ENCODE measurements at places on chromosomes 4 and X.

DNA sequence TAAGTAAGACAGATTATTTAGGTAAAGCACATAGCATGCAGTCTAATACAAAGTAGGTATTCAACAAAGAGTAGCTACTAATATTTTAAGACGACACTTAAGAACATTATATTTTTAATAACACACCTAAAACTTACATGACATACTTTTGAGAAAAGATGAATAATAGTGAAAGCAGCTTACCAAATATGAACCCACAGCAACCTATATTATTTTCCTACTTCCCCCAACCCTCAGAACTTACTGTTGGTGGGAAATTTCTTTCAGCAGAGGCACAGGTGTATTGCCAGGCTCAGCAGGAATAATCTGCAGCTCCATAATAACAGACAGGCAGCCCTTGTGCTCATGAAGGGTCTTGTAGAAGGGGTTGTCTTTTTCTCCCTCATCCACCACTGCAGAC lies 498.9 kb downstream of the GLUD2 start:
- DNase-seq: no peak

GRCh38 chr4:48909697-48910096 lies 3.1 kb upstream of the OCIAD2 start:
- DNase-seq: peak; percentile 35

DNA sequence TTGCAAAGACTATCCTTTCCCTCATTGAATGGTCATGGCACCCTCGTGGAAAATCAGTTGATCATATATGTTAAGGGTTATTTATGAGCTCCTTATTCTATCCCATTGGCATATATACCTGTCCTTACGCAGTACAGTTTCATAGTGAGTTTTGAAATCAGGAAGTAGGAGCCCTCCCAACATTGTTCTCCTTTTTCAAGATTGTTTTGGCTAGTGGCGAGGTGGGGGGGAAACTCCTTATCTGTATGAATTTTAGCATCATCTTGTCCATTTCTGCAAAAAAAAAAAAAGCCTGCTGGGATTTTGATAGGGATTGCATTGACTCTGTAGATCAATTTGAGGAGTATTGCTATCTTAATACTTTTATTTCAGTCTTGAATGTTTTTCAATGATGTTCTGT lies 2.5 kb upstream of the USP9X start:
- DNase-seq: no peak

DNA sequence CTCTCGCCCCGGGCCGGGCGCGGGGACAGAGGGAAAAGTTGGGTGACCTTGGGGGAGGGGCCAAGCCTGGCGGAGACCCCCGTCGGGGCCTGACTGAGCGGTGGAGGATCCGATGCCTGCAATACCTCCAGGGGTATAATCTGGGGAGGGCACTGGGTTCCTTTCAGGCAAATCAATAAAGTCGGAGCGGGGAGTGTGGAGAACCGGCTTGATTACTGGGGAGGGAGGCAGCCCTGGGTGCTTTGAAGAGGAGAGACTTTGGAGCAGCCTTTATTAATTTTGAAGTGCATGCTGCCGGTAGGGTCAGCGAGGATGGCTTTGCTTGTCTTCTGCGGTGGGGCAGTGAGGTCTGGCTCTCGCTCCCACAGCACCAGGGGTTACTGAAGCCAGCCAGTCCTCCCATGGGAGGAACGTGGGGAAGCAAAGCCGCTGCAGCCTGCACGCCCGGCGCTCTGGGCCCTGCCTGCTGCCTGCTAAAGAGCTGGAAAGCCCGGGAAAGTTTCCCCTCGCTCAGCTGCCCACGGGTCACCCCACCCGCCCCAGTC lies 403 bp upstream of the LGI2 start:
- peak; percentile 1 for DNase-seq

- no peak for DNase-seq
Observed at GRCh38 chr4:21806991-21807390, 141.6 kb downstream of the KCNIP4 start.

GRCh38 chrX:1167466-1167865 lies 45.0 kb downstream of the CRLF2 start:
- no peak for DNase-seq

GRCh38 chrX:44344194-44344593 lies 722 bp upstream of the EFHC2 start:
- peak; percentile 9 for DNase-seq

DNA sequence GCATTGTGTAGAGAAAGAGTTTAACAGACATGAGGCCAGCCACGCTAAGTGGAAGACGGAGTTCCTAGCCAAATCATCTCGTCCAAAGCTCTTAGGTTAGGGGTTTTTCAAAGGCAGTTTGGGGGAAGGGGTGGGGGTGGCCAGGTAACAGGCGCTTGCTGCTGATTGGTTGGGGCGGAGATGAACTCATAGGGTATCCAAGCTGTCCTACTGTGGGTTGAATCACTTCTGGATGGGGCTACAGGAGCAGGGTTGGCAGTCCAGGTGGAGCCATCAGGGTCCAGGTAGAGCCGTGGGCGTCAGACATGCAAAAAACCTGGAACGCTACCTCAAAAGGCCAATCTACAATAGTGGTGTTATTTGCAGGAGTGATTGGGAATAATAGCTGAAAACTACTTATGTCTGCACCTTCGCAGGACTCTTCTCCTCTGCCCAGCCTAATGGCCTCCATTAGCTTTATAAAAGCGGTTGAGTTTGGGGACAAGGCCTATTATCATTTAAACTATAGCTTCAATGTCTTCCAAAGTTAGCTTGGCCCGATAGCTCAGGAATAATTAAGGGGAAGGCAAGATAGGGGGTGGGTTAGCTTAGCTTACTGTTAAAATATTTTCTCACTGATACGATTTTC lies 579.6 kb downstream of the NLGN4X start:
- no peak for DNase-seq

DNA sequence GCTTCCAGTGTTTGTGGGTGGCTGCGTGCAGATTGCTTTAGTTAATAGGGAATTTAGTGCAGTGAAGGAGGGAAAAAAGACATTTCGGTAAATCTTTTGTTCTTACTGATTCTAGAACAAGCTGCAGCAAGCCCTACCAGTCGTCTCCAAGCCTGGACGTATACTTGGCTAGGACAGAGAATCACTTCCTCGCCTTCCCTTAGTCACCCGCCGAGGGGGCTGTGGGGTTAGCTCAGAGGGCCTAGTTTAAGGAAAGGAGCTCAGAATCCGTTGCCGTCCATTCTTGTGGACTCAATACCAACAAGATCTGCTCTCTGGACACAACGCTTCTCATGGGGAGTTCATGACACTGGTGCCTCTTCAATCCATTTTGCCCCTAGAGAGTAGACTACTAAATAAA lies 36.3 kb upstream of the FAT1 start:
- no peak for DNase-seq

DNA sequence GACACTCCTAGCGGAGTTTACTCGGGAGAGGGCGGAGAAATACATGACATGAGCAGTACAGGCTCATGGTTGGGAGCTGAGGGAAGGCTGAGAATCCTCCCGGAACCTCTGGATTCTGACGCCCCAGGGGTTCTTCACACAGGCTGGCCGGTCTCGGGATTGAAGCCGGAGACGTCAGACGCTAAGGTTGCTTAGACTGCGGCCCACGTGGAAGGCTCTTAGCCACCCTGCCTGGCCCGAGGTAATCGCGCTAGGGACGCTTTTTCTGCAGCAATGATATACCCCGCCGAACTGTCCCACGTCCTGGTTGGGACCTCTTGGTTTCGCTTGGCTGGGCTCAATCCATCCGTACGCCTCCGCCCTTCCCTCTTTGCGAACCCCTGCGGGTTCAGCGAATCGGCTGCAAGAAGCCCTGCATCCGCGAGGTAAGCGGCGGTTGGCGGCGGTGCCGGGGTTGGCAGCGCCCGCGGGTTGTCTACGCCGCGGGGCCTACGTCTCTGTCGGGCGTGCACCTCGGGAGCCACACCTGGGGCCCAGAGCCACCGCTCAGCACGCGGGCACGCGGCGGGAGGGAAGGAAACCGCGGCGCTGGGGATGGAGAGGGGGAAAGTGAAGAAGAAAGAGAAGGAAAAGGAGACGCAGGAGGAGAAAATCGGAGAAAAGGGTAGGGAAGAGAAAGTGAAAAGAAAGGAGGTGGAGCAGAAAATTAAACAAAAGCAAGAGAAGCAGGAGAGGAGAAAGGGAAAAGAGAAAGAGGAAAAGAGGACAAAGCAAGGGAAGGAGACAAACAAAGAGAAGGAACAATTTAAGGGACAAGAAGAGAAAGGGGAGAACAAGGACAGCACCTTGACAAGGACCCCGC lies at the start of gene ARL9:
TSS of gene ARL9 (plus strand) at position 523 of the 862 bp plus-strand sequence. CDS start at position 595, 72 bp downstream.
- peak; percentile 78 for DNase-seq

- DNase-seq: no peak
Observed at GRCh38 chr4:21544415-21544814, 404.2 kb downstream of the KCNIP4 start.

- DNase-seq: no peak
Observed at GRCh38 chr4:55927803-55928437, 20.8 kb upstream of the CEP135 start.

DNA sequence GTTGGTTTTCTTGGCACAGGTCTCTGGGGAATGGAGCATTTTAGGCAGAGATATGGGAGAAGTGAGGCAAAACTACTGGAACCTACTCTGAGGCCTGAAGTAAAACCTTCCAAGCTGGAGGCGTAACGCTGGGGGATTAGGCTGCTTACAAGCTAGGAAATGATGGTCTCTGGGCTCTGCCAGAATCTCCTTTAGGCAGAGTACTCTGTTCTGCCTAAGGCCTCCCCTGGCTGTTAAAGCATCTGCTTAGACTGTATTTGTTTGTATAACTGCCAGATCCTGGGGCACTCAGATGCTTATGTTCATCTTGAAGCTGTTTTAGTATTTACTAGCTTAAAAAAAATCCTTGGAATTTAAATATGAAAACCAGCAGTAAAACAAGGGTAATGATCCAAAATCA lies 822.2 kb downstream of the RPA4 start:
- no peak for DNase-seq

- DNase-seq: no peak
Observed at GRCh38 chr4:180932370-180933001, 1310.7 kb upstream of the TENM3 start.

GRCh38 chrX:23662187-23662586 lies 5.1 kb upstream of the PRDX4 start:
- DNase-seq: no peak

- peak; percentile 67 for DNase-seq
Observed at GRCh38 chr4:180665994-180666824, 1577.0 kb upstream of the TENM3 start.

DNA sequence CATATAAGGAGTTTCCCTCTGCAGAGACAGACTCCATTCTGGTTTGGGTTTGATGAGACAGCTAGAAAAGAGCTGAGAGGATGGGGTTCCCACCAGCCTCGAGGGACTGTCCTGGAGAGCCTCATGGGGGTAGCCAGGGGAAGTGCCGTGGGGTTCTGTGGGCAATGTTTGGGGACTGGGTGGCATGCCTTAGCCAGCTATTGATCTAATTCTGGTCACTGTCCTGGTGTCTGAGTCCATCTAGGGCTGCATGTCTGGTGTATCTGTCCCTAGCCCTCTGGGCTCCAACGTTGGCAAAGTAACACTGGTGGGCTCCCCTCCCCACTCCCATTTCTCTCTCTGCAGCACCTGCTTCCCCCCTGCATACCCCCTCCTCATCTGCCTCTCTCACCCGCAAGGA lies 135.4 kb downstream of the SMIM20 start:
- DNase-seq: no peak

DNA sequence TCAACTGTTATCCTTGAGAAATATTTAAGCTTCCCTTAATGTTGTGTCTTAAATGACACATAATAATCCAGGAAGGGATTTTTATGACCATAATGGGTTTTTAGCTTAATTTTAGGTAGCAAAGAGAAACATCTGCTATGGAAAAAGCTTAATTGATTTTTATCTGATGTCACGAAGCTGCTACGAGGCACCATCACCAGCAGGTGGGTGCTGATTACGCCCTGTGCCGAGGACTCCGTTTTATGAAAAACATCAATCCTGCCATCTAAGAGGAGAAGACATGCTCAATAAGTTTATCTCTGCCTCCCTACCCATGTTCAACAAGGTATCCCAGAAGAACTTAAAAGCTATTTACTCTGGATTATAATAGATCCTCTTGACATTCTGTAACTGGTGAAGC lies 280.6 kb upstream of the ZFP42 start:
- no peak for DNase-seq

- no peak for DNase-seq
Observed at GRCh38 chrX:41630091-41630490, 58.7 kb upstream of the GPR34 start.

- peak; percentile 1 for DNase-seq
Observed at GRCh38 chr4:85243857-85244256, 231.1 kb upstream of the ARHGAP24 start.

GRCh38 chrX:118497180-118497818 lies 1.7 kb downstream of the DOCK11 start:
- peak; percentile 16 for DNase-seq

GRCh38 chr4:7983296-7983695 lies 43.6 kb upstream of the AFAP1 start:
- DNase-seq: peak; percentile 88

- DNase-seq: no peak
Observed at GRCh38 chr4:80393246-80393969, 57.9 kb downstream of the CFAP299 start.

DNA sequence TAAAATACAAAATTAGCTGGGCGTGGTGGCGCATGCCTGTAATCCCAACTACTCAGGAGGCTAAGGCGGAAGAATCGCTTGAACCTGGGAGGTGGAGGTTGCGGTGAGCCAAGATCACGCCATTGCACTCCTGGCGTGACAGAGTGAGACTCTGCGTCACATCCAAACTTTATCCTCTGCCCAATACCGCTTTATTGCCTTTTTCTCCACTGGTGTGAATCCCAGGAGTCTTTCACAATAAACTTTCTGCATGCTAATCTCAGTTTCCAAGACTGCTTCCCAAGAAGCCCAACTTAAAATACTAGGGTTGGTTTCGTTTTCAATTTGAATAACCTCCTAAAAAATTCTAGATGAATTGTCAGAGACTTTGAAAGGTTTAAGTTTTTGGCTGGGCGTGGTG lies 27.2 kb upstream of the DHX15 start:
- no peak for DNase-seq

DNA sequence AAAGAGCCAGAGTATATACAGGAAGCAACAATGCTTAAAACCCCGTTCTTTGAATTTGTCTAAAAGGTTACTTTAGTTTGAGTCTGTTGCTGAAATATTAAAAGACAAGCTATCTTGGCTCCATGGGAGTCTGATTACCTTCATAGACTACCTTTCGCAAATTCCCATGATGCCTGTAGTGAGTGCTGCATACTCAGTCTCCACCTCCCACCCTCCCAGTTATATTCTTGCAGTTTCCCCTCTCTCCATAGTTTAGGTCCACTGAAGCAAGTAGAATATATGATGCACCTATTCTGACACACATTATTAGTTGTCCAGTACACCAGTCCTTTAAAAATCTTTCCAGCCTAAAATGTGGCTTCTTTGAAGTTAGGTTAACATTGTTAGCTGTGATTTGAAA lies 2.4 kb downstream of the CNKSR2 start:
- DNase-seq: no peak
